ENCODE measurements at places on chromosomes 5 and 9.

- no peak for DNase-seq
Observed at GRCh38 chr5:73387601-73388305, 60.8 kb downstream of the FOXD1 start.

DNA sequence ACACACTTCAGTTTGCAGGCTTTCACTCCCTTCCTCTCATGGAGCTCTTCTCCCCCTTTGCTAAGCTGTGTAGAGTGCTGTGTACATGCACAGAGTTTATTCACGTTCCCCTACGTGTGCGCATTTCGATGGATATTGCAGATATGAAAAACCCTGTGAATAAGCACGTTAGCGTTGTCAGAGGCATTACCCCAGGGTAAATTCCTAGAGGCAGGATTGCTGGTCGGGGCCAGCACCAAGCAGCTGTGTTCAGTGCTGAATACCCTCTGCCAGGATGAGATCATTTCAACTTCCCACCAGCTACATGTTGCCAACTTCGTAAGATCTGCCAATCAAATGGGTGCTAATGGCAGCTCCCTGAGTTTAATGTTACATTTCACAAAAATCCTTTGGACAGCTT is 172.3 kb upstream of the PPP1R26 start:
- no peak for DNase-seq

- DNase-seq: no peak
Observed at GRCh38 chr5:108530706-108531105, 148.8 kb upstream of the FBXL17 start.

DNA sequence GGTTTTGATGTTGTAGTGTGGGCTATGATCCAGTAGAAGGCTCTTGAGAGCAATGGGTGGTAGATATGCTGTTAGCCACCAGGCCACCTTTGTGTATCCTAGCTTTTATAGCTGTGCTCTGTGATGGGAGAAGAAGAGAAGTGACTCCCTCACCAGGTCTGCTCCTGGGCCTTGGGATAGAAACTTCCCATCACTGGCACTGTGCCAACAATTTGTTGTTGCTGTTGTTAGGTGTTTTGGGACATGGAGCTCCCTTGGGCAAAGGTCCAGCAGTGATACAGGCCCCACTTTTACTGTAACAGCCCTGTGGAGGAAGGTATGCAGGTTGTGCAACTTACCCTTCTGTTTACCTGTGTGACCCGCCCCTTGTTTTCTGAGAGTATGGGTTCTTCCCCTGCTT is 570.9 kb upstream of the GRIN3A start:
- no peak for DNase-seq

DNA sequence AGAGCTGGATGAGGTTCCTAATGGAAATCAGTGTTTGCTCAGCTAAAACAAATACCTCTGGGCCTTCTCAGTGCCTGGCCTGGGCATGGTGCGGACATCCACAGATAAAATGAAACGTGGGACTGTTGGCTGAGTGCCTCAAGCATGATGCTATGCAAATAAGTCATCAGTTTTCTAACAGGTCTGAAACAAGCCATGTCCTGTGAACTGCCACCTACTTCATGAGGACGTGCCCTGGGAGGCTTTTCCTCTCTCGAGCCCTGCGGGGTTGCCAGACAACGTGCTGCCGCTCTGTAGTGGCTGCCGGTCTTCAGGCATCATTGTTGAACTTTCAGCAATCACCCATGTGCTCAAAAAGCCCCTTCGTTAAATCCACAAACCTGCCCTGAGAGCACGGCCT is 240.4 kb upstream of the IRX2 start:
- DNase-seq: no peak

DNA sequence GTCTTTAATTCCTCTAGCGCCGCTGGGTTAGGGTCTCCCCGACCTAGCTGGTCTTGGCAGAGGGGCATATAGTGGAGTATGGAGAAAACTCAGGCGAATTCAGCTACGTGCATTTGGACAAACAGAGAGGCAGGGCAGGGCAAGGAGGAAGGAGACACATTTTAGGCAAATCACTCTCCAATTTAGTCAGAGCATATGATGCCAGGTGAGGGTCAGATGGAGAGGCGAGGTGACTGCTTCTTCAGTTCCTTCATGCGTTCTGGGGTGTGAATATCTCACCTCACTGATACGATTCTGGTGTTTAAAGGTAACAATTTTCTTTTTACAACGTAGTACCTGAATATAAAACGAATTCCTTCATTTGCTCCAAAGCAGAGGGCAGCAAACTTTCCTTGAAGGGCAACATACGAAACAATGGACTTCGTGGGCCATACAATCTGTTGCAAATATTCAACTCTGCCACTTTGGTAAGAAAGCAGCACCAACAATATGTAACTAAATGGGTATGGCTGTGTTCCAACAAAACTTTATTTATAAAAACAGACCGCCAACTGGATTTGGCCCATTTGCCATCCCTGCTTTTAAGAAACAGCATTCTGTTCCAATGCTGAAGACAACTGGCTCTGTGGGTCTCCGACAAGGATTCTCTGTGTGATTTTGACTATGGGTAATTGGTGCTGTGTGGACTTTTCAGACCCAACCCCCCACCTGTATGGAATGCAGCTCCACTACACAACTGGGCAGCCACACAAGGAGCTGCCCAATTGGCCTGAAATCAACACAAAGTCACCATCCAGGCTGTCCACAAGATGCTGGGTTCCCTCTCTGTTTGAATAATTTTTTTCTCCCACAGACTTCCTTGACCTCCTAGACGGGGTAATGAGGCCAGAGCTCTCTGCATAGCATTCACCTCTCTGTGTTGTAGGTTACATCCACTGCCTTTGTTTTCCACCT is 53.8 kb downstream of the RAPGEF1 start:
- DNase-seq: no peak

DNA sequence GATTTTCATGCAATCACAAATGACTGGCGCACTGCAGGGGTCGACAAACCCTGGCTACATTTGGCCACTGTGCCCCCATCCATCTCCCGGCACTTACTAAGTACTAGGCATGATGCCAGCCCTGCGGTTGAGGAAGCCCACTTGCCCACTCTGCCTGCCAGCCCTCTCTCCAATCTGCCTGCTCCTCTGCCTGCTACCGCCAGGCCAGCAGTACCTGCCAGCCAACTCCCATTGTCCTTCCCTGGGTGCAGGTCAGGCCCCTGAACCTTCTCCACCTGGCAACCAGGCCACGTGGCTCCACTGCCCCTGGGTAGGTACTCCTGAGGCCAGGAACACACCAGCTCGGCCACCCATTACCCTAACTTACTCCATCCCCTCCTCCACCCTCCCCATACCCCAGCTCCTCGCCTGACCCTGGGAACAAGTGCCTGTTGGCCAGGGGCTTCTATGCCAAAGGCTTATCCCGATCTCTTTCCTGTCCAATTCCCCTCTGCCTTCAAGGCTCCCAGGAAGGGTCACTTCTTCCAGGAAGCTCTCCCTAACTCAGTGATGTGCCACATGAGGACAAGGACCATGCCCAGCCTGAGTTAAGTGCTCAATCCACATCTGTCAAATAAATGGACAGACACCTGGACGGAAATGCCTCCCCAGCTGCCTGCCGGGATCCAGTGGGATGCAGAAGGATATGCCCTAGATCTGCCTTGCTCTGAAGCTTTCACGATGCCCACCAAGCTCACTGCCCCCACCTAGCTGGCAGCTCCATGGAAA is 6.6 kb downstream of the EEIG1 start:
- no peak for DNase-seq

- DNase-seq: no peak
Observed at GRCh38 chr5:32100230-32100629, 73.9 kb downstream of the GOLPH3 start.

GRCh38 chr9:95100071-95100627 is 217.4 kb downstream of the FANCC start:
- DNase-seq: no peak

- DNase-seq: no peak
Observed at GRCh38 chr5:62948301-62948700, 369.7 kb downstream of the LRRC70 start.

DNA sequence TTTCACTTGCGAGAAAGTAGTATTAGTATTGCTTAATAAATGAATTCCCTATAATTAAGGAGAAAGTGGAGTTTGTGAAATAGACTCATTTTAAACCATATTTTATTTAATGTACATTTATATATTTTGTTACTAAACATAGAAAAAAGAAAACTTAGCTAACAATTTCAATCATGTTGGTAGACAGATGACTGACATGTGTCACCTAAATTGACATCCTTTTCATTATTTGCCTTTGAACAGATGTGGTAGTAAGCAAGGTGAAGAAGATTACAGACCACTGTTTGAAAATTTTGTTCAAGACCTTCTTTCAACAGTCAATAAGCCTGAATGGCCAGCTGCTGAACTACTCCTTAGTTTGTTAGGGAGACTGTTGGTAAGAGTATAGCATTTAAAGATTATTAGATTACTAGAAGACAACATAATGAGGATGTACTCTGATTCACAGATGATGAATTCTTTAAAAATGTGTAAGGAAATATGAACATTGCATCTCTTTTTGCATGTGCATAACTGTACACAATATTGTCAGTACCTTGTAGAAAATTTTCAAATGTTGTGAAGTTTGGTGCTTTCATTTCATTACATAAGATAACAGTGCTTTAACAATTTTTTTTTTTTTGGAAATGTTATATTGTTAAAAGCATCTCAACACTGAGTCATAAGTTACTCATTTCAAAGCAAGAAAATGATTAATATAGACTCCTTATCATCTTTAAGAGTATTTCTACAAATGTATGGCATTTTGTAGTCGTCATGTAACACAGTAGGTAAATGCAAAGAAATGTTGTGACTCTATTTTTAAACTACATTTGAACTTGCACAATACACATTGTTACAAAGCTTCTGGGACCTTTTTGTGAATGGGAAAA is 139.5 kb downstream of the NIPBL start:
- DNase-seq: no peak

GRCh38 chr5:78672154-78672553 is 23.6 kb upstream of the LHFPL2 start:
- no peak for DNase-seq

- no peak for DNase-seq
Observed at GRCh38 chr5:2165615-2166305, 283.0 kb upstream of the IRX4 start.

- no peak for DNase-seq
Observed at GRCh38 chr5:79157305-79157704, 45.7 kb downstream of the BHMT start.

DNA sequence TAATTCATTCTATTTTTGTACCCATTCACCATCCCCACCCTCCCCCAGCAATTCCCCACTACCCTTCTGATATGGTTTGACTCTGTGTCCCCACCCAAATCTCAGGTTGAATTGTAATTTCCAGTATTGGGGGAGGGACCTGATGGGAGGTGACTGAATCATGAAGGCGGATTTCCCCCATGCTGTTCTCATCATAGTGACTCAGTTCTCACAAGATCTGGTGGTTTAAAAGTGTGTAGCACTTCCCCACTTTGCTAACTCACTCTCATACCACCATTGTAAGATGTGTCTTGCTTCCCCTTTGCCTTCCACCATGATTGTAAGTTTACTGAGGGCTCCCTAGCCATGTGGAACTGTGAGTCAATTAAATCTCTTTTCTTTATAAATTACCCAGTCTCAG is 25.9 kb upstream of the TESK1 start:
- DNase-seq: no peak

DNA sequence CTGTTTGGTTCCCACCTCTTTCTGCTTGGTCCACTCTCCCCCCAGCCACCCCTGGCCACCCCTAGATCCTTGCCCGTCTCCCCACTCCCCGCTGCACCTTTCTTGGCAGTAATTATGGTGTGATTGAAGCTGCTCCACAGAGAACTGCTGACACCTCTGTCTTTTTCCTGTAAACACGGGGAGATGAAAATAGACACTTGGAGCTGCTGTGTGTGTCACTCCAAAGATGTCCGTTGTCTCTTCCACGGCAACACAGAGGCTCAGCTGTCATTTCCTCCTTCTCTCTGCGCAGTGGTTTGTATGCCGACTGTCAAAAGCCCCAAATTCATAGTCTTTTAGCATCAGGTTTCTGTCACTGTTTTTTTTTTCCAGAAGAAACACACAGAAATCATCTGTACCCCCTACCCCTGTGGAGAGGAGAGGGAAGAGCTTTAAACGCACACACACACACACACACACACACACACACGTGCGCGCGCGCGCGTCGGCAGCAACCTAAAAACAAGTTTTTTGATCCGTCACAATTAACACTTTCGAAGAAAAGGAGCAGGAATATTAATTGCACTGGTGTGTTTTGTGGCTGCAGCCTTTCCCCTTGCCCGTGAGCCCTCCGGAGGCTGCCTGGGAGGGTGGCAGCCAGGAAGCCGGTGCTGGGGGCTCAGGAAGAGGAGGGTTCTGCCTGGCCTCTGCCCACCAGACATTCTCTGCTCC is 39.8 kb downstream of the ASS1 start:
- no peak for DNase-seq

DNA sequence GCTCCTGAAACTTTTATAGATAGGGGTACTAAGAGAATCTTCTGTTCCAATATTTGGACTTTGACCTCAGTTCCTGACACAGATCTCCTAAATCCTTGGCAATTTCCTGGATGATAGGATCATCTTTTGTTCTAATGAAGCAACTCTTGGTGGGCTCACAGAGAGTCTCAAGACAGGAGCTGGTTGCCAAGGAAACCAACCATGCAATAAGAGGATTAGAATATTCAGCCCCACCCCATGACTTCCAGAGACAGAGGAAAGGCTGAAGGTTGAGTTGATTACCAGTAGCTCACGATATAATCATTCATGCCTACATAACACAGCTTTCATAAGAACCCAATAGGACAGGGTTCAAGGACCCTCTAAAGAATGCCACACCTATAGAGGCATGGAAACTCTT is 2050.2 kb upstream of the CDH6 start:
- no peak for DNase-seq
